ENCODE measurements at places on chromosomes 11 and 22.
A peak's percentile ranks its signal among the peaks of the same experiment; 100 is the strongest.

DNA sequence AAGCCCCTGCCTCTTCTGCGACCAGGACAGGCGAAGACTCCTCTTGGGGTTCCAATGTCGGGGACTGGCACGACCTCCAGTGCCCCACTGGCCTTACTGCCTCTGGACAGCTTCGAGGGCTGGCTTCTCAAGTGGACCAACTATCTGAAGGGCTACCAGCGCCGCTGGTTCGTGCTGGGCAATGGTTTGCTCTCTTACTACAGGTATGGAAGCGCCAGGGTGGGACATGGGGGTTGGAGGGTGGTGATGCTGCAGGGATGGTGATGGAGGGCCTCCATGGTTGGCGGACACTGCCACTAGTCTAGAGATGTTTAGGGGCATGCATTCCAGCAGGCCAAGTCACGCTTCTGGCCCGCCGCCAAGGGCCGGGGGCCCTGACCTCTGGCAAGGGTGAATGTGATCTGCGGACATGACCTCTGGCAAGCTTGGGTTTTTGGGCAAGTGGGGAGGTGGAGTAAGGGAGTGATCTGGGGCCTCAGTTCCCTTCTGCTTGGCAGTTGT is 727 bp downstream of the OSBP2 start:
- DNase-seq, result no peak

GRCh38 chr11:33551051-33551450 is 149.6 kb downstream of the C11orf91 start:
- DNase-seq, result no peak

GRCh38 chr11:13260201-13260962 is 17.2 kb upstream of the BMAL1 start:
- no peak for DNase-seq

DNA sequence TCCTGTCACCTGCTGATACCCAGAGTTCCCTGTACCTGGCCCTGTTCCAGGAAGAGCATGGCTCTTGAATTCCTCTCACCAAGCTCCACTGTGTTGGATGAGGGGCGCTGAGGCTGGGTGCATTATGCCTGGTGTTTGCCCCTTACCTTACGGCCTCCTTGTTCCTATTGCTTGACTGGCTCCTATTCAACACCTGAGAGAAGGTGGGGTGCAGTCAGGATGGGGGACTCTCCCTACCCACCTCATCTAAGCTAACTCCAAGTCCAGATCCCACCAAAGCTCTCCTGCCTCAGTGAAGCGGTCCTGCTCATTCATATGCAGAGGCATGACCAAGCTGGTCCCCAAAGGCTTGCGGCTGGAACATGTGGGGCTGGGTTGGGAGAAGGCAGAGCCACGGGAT is 35.8 kb upstream of the RIC3 start:
- no peak for DNase-seq

GRCh38 chr11:35852056-35852455 is 91.8 kb upstream of the LDLRAD3 start:
- no peak for DNase-seq

DNA sequence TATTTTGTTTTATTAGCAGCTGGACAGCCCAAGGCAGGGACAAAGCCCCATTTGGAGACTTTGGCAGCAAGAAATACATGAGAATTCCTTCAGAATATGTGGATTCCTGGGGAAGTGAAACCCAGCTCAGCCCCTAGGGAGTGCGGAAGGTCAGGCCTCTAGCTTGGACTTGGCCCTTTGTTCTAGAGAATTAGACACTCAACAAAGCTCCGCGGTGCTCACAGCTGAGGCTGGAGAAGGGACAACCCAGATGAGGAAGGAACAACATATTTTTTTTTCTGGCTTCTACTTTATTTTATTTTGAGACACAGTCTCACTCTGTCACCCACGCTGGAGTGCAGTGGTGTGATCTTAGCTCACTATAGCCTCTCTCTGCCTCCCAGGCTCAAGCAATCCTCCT is 44.7 kb upstream of the SEPTIN5 start:
- no peak for DNase-seq

DNA sequence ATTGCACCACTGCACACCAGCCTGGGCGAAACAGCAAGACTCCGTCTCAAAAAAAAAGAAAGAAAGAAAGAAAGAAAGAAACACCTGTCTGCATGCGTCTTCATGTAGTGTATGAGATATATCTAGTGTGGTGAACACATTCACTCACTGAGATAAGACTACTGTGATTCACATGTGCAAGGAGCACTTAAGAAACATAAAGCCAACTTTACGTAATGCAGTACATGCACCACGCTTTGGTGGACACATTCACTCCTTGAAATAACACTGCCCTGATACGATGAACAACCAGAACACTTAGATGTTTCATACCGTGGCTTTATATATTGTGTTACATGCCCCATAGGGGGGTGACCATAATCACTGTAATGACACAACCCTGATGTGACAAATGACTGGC is 96.0 kb downstream of the MICAL3 start:
- no peak for DNase-seq

- DNase-seq, result peak; percentile 57
Observed at GRCh38 chr11:122215244-122215992, 99.4 kb upstream of the BLID start.

DNA sequence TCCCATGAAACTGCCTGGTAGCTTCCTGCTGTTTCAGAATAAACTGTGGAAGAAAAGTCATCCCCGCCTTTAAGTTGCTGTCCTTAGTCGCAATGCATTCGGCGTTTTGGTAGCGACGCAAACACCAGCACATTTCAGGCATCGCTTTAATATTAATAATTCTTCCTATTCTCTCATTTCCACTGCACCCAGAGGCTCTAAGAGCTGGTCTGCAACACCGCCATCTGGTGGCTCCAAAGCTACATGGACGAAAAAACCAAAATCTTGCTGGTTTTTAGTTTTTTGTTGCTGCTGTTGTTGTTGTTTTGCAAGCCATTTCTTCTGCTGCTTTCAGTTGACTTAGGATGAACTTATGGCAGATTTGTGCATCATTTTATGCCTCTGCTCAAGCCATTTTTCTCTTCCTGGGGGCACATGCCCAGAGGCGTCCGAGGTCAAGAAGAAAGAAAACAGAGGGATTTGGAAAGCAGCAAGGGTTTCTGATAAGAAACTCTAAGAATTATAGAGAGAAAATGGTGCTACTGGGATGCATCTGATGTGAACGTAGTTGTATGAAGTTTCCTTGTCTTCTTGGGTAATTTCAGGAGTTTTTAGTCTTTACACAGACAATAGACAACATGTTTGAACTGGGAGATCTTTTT is 345.4 kb upstream of the KIRREL3 start:
- peak; percentile 51 for DNase-seq

DNA sequence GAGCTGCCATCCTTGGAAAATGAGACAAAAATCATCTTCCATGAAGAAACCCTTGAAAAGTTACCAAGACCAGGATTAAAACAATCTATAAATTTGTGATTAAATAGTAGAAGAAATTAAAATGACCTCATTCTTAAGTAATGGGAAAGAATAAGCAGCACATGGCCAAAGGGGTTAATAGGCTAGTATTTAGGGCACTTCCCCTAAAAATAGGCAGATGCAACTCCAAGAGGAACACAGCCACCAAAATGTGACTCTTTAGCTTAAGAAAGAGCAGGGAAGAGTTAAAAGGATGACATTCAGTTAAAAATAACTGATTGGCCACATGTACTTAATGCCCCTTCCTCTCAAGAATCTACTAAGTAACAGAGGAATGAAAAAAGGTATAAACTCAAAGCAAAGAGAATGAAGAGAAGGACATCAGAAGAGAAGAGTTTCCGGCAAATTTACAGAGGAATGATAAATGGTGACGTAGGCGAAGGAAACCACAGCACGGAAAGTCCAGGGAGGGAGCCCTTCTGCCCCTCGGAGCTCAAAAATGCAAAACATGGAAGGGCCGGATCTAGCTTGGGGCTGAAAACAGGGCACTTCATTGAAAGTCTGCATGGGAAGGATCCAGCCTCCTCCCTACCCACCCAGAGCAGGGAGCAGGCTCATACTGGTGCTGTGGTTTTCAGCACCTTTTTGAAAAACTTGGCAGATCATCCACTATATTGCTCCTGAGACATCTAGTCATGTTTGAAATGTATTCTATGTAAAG is 17.8 kb downstream of the SCUBE2 start:
- no peak for DNase-seq

DNA sequence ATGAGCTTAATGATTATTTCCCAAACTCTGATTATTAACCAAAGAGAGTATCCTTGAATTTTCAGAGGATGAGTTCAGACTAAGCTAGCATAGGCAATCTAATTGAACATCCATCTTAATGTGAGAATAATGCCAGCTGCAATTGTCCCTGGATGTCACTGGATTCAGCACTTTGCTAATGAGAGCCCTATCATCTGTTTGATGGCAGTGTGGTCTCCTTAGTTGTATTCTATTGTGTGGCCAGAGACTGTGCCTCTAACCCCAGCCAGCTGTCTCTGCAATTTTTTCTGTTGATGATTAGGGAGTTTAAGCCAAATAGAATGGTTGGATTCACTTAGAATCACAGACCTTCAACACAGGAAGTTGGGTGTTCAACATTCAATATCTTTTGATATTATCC is 1249.5 kb downstream of the FAM181B start:
- no peak for DNase-seq

GRCh38 chr11:97332271-97332670 is 942.5 kb downstream of the JRKL start:
- peak; percentile 50 for DNase-seq

DNA sequence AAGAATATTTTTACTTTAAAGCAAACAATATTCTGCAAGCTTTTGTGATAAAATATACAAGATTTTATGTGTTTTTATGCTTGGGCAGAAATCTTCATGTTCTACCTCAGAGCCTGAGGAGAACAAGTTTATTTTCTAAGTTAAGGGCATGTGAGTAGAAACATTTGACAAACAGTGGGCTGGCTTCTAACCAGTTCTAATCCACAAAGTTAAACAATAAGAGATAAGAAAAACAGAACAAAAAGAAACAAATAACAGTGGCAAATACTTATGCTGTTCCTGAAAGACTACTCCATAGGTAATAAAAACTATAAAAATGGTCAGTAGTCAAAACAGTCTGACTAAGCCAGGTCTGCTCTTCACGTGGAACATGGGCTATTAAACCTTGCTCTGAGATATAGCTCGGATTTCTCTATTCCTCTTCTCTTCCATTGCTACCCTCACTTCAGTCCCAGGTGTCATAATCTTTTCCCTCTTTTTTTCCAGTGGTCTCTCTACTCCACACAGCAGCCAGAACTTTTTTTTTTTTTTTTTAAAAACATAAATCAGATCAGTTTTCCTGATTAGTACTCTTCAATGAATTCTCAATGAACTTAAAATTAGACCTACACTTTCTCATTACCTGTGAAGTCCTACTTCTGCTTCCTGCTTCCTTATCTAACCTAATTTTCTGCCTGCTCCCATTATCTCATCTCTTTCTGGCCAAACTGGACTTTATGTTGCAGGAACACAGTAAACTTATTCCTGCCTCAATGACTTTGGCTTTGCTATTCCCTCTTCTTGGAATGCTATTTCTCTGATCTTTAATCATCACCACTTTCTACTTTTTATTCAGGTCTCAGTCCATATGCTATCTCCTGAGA is 671.1 kb upstream of the CCDC90B start:
- no peak for DNase-seq

DNA sequence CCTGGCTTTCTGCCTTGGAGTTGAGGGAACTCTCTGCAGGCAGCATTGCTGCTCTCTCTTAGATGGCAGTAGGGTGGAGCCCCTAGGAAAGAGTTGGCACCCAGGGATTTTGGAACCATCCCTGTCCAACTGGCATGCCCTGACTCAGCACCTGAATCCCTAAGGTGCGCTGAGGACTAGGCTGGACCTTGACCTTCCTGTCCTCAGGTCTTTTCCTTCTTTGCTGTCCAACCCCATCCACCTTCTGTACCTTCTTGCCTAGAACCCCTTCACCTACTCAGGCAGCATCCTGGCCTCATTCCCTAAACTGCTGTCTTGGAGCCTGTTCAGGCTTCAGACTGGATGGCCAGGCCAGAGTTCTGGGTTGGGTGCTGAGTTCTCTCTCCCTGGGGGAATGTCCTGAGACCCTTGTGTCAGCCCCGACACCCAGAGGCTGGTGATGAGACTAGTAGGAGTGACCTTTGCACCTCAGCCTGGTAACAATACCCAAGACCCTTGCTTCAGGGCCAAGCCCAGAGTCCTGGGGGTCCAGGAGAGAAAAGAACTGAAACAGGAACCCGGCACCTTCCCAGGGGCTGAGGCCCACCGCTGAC is 2.5 kb upstream of the POLD4 start:
- DNase-seq, result no peak
